ENCODE measurements at places on chromosomes 13 and 19.

DNA sequence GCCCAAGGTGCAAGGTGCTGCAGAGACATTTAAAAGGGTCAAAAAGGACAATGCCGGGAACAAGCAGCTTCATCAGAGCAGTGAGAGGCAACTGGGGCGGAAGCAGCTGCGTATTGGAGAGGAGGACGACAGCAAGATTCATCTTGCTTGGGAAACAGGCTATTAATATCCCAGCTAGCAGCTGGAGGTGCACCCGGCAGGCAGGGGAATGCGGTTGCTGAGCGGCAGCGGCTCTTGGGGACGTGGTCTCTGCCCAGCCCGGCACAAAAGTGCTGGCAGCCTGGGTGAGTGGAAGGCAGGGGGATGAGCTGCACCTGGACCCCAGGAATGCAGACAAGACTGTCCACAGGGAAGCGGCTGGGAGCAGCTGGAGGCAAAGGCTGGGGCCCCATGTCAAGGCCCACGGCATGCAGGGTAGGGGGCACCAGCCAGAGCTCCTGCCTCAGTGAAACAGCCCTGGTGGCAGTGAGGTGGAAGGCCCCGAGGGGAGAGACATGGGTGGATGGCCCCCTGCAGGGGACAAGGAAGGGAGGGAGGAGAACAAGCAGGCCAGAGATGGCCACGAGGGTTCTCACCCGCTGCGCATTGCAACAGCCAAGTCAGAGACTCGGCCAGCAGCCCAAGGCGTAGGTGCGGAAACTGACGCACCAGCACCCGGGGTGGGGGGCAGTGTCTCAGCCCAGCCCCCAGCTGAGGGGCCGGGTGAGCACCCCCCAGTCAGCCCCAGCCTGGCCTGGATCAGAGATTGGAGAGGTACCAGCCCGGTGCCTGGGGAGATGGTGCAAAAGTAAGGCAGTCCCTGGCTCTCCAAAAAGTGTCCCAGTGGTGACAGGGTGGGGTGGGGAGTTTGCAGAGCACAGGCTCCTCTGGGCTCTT is 34.4 kb downstream of the PEPD start:
- no peak for DNase-seq

GRCh38 chr19:48969276-48970138 is 4.4 kb downstream of the FTL start:
- DNase-seq = no peak

- DNase-seq = no peak
These were observed 7.4 kb upstream of the SLITRK6 start for GRCh38 chr13:85806553-85807175.

DNA sequence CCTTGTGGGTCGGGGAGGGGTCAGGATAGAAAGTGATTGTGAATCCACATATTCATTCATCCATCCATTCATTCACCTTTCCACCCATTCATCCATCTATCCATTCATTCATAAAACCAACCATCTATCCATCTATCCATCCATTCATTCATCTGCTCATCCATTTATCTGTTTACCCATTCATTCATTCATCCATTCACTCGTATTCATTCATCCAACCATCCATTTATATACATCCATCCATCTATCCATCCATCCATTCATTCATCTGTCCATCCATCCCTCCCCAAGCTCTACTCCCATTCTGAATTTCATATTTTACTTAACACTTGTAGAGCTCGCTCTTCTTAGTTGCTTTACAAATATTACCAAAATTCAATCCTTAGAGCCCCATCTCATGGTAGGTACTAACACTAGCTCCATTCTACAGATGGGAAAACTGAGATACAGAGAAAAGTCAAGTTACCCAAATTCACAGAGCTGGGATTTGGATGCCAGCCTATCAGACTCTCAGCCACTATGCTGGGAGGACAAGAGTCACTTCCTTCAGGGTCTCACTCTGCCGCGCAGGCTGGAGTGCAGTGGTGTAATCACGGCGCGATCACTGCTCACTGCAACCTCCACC is 37.6 kb downstream of the PIN1 start:
- DNase-seq = no peak

- peak; percentile 94 for DNase-seq
These were observed at the start of gene WDR18 for GRCh38 chr19:984165-984967. Gene WDR18, plus strand, starts transcription at chr19:984345. Its CDS starts 9 bp downstream, at chr19:984354.

GRCh38 chr19:58558623-58559274 is 338 bp upstream of the UBE2M start:
- DNase-seq = peak; percentile 99

DNA sequence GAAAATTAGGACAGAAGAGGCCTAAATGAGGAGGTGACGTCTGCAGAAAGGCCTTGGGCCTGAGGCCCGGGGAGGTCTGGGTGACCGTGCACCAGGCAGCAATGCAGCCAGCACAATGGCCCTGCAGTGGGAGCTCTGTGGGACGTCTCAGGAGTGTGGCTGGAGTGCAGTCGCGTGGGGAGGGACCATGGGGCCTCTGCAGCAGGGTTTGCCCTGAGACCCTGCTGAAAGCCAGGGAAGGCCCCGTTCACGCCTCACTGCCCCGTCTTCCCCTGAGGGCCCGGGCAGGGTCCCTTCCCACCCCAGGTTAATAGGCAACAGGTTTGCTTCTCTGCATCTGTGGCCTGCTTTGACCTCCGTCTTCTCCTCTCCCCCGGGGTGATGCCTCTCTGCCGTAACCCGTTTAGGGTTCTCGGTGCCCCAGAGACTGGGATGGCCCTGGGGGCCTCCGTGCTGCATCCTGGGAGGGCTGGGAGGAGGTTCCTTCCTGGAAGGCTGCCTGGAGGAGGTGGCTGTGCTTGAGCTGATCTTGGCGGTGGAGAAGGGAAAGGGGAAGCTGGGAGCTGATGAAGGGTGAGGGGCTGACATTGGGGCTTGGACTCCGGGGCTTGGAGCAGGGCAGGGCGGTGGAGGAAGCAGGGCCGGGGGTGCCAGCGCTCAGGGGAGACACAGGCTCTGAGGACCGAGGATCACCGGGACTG is 9.7 kb downstream of the PALM start:
- DNase-seq = no peak

DNA sequence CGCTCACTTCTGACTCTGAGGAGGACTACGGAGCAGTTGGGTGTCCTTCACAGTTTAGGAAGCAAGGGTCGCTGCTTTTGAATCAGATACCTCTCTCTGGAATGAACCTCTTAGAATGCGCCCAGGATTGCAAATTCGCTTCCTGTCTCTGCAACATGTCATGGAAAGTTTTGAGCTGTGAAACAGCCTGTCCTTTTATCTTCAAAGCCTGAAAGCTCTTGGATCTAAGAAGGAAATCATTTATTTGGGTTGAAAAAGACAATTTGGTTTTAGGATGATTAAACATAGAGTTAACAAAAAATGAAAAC is 134.1 kb downstream of the KATNAL1 start:
- DNase-seq = no peak

- DNase-seq = no peak
These were observed 26.9 kb downstream of the ZNF846 start for GRCh38 chr19:9741476-9742171.

DNA sequence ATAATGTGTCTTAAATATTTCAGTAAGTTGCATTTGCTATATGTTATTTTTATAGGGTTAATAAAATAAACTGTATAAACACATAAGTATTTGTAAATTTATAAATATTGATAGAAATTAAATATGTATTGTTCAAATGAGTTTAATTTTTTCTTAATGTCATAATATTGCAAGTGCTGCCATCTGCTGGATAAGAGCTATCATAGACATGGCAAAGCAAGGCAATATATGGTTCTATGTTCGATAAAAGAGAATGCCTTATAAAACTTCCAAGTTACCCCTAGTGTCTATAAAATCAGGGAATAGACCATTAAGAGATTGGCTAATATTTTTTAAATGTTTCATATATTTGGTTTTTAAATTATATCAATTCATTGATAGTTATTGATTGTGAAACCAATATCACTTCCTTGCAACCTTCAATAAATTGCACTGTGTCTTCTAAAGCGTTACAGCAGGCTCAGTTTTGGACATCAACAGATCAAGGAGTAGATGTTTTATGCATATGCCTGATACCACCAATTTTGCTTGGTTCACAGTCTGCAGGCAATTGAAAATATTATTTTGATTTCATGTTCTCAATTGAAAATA is 29.0 kb upstream of the SLITRK6 start:
- peak; percentile 14 for DNase-seq

DNA sequence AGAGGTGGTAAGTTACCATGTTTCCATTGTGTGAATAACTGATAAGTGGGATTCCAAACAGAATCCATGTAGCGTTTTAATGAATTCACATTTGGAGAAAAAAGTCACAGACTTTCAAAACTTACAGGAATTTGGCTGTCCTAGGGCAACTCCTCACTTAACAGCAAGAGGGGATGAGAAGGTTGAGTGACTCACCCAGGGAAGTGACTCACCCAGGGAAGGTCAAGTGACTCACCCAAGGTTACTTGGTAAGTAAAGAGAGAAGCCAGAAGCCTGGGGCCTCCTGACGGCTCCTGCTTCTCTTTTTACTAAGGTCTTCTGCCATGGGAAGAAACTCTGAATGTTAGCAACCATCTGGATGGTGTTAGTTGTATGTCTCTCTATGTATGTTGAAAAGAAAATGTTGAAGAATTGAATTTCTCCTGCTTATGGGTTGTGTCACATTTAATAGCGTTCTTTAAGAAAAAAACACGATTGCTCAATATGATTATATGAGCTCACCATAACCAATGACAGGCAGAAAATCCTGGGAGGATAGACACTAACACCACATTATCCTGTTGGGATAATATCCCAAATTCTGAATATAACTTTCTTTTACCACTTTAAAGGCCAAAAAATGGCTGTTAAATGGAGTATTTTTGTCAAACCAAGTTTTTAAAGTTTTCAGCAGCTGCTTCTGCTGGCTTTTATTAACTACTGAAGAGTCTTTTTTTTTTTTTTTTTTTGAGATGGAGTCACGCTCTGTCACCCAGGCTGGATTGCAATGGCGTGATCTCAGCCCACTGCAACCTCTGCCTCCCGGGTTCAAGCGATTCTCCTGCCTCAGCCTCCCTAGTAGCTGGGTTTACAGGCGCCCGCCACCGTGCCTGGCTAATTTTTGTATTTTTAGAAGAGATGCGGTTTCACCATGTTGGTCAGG is 195.6 kb downstream of the GGACT start:
- DNase-seq = no peak

DNA sequence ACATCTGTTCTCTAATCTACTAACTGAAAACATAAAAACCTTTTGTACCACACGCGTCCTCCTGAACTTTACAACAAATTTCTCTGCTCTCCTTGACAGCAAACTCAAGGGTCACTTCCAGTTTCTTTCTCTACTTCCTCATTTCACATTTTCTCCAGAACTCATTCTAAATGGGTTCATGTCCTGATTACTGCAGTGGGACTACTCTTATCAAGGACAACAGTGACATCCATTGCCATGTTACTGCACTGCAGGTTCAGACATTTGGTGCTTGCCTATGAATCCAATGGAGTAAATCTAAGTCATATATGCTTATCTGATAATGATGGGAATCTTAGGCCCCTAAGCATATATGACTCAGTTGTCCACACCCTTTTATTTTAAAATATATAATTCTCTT is 35.3 kb downstream of the FPR3 start:
- DNase-seq = peak; percentile 14

DNA sequence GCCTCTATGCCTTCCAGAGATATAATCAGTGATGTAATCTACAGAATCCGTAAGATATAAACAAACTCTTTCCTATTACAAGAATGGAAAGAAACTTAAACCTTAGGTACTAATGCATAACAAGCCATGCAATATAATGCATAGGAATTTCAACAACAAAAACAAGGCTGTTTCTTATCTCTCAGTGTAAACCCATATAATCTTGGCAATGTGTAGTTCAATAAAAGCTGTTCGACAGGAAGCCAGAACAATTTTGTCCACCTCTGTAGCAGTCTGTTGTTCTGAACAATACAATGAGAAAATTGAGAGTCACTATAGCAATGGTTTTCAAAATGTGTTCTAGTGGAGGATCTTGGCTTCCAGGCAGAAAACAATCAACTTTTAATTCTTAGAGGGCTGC is 111.5 kb upstream of the FREM2 start:
- DNase-seq = no peak

- DNase-seq = no peak
These were observed 1102.1 kb downstream of the DIAPH3 start for GRCh38 chr13:59061621-59062020.

- no peak for DNase-seq
These were observed 124.0 kb downstream of the ITGBL1 start for GRCh38 chr13:101576455-101576854.

GRCh38 chr19:10839114-10840050 is 3.4 kb upstream of the TMED1 start:
- DNase-seq = no peak

GRCh38 chr13:57138988-57139387 is 1.7 kb upstream of the PRR20A start:
- DNase-seq = no peak

DNA sequence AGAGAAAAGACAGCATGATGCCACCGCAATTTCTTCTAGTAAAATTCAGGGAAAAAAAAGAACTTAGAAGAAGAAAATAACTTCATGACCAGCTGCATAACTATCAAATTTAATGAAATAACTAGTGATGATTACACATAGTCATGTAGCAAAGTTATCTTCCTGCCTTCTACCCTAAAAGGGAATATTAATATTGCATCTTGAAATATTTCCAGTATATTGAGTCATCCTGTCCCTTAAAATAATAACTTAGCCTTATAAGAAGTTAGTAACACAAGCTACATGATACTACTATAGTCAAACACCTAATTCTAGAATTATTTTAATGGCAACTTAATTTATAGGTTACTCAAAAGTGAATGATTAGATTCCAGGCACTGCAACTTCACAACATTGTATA is 289.2 kb downstream of the KLF12 start:
- no peak for DNase-seq

DNA sequence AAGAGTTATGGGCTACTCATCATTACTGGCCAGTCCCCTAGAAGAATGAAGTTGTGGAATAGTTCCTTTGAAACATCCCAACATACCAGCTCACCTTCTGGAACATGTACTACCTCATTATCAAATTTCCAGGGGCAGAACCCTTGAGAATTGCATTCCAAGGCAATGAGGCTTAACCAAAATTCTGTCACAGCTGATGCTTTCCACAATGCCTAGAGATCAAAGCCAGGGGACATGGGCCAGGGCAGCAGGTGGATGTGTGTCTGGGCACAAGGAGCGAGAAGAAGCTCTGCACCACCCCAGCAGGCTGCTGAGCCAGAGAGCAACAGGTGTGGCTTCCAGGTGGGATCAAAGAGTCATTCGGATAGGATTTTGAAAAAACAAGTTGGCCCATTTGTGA is 362.1 kb downstream of the EFNB2 start:
- DNase-seq = no peak

DNA sequence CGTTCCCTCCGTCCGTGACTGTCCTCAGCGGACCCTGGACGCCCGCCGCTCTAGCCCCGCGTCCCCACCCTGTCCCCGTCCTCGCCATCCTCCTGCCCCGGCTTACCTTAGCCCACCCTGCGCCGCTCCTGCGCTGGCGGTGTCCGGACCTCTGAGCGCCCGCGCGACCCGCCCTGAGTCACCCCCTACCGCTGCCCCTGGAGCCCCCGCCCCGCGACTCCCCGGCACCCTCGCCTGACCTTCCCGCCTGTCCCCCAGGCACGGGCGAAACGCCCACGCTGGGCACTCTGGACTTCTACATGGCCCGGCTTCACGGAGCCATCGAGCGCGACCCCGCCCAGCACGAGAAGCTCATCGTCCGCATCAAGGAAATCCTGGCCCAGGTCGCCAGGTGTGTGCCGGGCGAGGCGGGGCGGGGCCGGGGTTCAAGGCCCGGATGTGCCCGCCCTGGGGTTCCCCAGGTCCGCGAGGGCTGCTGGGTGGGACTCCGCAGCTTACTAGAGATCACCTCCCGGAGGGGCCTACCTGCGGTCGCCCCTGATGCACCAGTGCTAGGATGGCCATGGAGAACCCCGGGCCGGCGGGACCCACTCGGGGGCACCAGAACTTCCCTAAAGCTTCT is 5.1 kb downstream of the HMG20B start:
- peak; percentile 87 for DNase-seq

Data from mucosa of descending colon (tissue), 3 donors.